SK-N-MC (cell line): ENCODE measurements at places on chromosomes 6 and 20.

- DNase-seq: no peak
Measured at GRCh38 chr6:32047084-32047478, 8.9 kb downstream of the CYP21A2 start.

GRCh38 chr6:169890049-169890448, 138.6 kb downstream of the ERMARD start:
- no peak for DNase-seq

DNA sequence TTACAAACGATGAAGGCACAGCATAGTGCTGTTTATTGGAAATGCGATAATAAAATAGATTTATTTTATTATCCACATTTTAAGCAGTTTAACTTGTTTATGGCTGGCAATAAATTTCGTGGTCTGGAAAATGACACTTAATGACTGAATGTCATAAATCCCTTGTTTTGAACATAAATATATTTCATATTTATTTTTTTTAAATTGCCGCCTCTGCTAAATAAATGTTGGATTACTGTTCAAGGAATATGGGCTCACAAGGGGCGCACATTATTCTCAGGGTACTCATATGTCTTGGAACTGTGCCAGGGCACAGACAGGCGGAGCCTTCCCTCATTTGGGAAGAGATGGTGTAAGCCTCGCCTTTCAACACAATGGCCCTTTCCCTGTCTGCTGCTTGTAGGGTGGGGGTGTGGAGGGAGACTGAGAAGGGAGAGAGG, 134.3 kb downstream of the PXDC1 start:
- no peak for DNase-seq

- no peak for DNase-seq
Measured at GRCh38 chr6:132733283-132733682, 19.4 kb upstream of the VNN1 start.

- DNase-seq: no peak
Measured at GRCh38 chr6:46331461-46331860, 159.8 kb downstream of the RCAN2 start.

DNA sequence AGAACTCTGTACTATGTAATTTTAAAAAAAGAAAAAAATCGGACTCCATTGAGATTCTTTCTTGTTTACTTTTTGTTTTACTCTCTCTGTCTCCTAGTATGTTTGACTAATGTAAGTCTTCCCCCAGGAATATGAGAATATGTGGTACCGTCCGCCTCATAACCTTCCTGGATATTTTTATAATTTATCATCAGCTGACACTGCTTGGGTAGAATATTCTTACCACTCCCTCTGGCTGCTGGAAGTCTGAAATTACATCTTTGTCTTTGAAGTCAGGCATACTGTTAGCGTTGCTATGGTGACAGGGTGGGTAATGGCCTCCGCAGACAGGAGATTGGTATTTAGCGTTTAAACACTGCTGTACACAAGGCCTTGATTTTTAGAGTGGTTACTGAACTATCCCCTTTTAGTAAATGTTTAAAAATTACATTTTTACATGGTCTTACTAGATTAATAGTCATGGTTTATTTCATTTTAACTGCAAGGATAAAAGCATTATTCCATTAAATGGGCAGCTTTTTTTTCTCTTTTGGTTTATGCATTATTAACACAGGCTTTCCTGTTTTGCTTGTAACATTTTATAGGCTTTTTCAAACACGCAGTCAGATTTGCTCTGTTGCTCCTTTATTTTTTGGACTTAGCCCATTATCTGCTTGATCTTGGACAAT, 176.4 kb downstream of the ARID1B start:
- peak; percentile 93 for DNase-seq

DNA sequence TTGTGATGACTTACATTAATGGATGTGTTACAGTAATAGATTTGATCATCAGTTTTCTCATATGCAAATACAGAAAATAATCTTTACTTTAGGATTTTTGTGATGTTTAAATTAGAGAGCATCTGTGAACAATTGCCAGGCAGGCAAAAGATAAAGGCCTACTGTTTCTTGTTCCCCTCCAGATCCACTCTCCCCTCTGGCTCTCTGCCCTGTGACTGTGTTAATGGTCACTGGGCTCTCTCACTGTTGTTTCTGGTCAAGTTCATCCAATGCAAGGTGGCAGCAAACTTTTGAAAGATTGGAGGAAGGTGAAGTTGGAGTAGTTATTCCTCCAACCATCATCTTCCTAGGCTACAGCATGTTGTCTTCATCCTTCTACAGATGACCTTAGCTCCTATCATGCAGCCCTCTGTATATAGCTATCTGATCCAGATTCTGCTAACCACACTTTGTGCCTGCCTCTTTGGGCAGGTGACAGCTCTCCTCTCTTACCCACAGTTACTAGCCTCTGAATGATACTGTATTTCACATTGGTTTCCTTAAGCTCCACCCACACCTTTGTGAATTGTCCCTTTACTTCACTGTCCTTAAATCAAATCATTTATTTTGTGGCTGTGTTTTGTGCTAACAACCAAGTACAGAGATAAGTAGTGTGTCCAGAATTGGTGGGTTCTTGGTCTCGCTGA, 48.9 kb upstream of the ARG1 start:
- DNase-seq: no peak

- DNase-seq: no peak
Measured at GRCh38 chr6:62286470-62286843, 432 bp upstream of the KHDRBS2 start.

DNA sequence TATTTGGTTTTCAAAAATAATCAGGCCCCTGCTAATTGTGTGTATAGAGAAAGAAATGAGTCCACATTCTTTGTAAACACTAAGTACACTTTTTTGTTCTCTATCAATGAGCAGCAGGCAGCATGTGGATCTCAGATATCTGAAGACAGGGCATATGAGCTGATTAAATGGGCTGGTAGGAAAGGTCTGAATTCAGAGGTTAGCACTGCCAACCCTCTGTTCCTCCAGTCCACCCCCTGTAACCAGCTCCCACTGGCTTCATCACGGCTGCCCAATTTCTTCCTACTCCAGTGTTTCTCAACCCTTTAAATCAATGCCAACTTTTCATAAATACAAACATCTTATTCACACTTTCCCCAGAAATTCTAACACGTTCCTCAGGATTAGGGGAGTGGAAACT, 128.5 kb downstream of the TPBG start:
- no peak for DNase-seq

- no peak for DNase-seq
Measured at GRCh38 chr20:507761-508332, 35.7 kb downstream of the CSNK2A1 start.

DNA sequence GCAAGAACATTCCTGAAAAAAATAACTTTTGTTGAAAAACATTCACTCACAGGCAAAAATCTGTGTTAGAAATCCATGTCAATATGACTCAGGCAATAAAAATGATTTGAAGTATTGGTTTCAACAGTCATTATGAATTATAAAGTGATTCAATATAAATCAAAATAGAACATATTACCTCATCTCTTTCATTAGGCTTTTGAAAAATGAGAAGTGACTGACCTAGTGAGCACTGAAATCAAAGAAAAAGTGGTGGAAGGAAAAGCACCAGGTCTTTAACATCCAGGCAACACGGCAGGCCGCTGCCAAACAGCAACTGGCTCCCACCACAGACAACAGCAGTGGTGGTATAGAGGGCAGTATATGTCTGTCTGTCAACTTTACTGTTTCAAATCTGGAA, 68.9 kb downstream of the MAN1A1 start:
- no peak for DNase-seq

DNA sequence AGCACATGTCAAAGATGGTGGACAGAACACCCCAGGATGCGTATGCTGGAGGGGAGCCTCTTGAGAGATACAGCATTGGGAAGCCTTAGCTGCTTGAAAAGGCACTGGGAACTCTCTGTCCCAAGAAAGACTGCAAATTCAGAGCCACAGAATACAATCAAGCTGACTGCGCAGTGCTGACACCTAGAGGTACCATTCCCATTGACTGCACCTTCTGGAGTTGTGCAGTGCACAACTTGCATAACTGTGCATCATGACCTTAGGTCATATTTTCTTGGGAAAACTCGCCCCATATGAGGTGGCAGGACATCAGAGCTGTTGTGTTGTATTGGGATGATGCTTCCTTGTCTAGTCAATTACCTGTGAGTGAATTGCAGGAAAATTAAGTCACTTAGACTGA, 646.5 kb upstream of the NOX3 start:
- DNase-seq: no peak
